Ovary (tissue), 10 donors: ENCODE measurements at places on chromosomes 13 and 19. TPM values are rescaled to one million over a fixed set of nuclear protein-coding genes. Genes with fewer than 3 reads are reported as not detected.

GRCh38 chr19:2343289-2343982 is 15.0 kb downstream of the SPPL2B start:
- DNase-seq = no peak

GRCh38 chr19:42201489-42202289 is 15.8 kb downstream of the DEDD2 start:
- DNase-seq = no peak

The RGL3 gene
- total RNA-seq = 5.6 TPM

- no peak for DNase-seq
Observed at GRCh38 chr19:23587546-23587945, 99.5 kb downstream of the ZNF675 start.

The STOML3 gene
- total RNA-seq = 0.50 TPM

The RASAL3 gene
- 1.7 TPM for total RNA-seq

DNA sequence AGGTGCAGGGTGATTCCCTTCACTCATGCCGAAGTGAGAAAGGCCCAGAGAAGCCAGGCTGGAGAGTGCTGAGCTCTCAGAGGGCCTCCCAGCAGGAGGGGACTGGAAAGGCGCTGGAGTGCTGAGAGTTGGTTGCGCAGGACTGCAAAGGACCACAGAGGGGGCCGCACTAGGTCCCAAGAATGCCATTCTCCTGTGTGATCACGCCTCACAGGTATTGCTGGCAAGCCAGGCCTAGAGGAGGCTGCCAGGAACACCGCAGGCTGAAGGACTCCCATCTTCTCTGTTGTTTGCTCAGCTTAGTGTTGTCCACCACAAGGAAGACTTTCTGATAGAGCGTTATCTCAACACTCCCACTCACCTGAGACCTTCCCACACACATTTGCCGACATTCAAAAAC is 165.0 kb downstream of the FGF14 start:
- no peak for DNase-seq

The BAX gene
- 34.7 TPM for total RNA-seq

GRCh38 chr19:1935484-1936208 is 5.3 kb upstream of the CSNK1G2 start:
- DNase-seq = no peak

DNA sequence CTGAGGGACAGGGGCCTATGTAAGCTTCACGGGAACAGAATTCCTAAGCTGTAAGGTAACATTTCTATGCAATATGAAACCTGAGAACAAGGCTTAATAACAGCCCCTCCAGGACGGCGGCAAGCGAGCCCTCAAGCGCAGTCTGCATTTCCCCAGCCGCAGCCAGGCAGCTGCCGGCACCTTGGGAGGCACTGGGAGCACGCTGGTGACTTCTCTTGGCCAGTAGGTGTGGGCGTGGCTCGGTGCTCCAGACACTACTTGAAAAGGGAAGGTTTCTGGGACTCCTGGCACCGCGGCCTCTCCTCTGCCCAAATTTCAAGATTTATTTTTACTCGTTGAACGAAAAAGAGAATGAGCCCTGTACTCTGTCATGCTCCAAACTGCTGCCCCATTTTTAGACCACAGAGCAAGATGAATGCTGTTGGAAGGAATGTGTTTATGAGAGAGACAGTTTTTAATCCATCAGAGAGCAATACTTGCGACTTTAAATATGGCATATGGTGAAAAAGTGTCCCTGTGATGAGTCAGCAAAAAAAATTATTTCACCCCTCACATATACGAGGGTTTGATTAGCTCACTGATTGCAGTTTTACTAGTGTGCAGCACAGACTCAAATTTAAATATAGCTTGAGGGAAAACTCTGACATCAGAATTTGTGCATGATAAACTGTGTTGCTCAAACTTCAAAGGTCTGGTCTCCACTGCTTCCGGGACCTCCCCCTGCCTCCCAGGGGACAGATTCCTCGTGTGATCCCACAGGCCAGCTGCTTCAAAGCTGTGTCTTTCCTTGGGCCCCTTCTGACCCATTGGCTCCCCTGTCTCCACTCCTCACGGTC is 81.2 kb downstream of the COL4A2 start:
- DNase-seq = no peak

- DNase-seq = no peak
Observed at GRCh38 chr13:20263393-20264044, 31.4 kb upstream of the GJB6 start.

- DNase-seq = no peak
Observed at GRCh38 chr13:32206097-32206740, 108.9 kb downstream of the ZAR1L start.

DNA sequence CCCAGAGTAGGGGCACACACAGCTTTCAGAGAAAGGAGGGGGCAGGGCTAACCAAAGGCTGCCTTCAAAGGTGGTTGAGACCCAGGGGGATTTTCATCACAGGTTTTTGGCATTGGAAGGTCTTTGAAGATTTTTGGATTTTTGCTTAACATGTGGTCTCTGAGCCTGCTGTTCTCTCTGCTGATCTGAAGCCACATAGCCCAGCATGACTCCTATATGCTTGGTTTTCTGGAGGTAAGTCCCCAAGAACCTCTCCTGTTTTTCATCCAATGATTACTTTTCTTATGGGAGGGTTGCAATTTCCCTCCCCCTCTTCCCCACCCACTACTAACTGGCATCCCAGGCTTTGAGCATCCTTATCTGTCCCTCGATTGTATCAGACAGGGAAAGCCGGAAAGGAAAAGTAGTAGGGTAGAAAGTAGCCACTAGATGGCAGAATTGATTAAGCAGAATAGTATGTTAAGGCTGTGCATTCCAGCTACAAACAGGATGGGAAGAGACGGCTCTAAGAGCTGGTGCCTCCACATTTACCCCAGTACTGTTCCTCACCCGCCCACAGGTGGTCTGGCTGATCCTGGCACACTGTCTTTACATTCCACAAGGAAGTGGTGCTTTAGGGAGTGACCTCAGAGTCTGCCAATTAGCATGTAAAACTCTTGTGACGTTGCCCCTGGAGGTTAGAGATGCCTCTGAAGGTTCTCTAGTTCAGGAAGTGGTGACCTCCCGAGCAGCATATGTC is 218.9 kb upstream of the EDNRB start:
- DNase-seq = no peak
